T-cell (primary cell): ENCODE measurements at places on chromosomes 6 and 20.

- DNase-seq, result no peak
Measured at GRCh38 chr20:22805996-22806395, 221.6 kb upstream of the FOXA2 start.

DNA sequence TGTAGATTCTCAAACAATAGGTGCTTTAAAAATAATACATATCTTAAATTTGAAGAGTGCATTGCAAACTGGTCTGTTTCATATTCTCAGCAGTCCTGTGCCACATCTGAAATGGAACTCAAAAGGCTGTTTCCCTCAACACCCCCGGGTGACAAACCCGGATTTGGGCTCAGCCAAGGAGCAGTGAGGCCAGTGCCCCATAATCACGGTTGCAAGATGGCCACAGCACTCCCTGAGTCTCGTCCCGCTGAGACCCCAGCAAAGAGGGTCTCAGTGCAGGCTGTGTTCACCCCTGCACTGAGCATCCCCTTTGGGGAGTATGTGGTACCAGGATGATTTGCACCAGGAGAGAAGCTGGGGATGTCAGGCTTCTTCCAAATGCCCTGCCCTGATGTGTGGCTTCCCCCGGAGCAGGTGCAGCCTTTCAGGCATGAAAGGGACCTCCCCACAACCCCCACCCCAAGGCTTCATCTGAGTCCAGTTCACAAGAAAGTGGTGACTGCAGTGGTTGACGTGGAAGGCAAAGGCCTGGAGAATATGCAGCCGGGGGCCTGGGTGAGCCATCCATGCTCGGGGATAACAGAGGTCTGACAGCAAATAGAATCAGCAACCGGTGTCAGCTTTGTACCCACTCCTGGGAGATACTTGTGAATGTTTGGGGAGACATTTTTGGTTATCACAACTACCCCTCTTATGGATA lies 202.9 kb downstream of the SYNDIG1 start:
- no peak for DNase-seq

DNA sequence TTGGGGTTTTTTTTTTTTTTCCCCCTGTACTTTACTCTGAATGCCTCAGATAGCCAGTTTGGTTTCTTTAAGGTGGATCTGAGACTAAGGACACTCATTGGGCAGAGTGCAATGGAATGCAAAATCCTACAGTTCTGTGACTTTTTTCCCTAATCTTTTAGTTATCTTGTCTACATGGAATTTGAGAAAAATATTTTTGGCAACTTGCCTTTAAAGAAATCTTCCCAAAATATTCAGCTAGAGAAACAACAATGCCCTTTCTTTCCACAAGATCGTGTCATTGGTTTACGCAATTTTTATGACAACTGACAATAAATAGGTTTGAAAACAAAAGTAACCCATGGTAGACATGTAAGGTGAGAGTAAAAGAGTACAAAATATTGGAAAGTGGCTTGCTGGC lies 171.7 kb upstream of the LAMP5 start:
- DNase-seq, result no peak

DNA sequence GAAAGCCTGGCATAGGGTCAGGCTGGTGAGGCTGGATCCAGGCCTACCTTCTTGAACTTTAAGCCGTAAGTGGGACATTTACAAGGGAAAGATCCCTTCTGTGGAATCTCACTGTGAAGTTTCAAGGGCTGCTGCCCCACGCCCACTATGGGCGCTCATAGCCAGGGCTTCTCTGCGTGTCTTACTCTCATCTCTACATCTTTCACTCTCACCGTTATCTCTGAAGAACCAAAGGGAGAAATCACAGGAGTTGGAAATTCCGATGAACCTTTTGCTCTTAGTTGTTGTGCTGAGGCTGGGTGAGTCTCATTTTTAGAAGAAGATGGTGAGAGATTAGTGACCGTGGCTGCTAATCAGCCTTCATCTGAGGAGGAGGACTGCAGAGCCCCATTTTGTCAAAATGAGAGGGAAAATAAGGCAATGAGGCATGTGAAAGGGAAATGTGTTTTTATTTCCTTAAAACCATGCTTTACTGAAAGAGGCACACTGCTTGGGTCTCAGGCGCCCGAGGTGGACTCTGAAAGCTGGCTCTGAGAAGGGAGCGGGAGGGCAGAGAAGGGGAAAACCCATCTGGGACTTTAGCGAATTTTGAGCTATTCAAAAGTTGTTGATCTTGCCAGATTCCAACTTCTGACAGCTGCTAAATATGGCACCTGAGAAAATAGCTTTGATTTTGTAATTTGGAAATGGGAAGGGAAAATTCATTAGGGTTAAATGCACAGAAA lies 301.5 kb downstream of the CLIC5 start:
- no peak for DNase-seq

DNA sequence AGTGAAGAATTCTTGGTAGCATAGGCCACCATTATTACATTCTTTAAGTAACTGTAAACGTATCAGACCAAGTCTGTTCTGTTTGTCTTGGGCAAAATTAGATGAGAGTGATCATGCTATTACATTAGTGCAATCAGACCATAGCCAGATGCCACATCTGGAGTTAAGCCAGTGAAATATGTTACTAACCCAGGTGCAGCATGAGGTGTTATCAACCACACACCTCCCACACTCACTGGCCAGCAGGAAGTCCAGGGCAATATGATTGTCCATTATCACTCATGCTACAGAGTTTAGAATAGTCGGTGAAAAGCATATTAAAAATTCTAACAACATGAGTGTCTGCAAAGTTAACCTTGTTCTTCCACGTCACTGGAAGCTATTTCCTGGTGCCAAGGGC lies 174.7 kb upstream of the PROKR2 start:
- DNase-seq, result no peak

DNA sequence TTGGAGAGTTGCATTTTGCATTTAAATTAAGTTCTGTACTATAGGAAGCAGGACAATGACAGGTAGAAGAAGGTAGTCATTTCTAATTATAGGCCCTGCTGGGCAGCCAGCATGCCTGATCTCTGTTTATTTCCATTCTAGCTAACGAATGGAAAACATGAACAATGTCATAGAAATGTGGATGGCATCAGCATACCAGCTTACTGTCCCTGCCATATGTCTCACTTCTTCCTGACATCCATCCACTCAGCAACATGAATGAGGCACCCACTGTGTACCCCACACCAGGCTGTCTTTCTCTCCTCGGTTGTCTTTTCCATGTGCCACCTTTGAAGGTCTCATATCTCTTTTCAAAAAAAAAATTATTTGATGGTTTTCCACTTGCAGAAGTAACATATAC lies 11.1 kb downstream of the ADTRP start:
- DNase-seq, result no peak

- DNase-seq, result no peak
Measured at GRCh38 chr6:11711003-11711983, 67.3 kb downstream of the ADTRP start.

DNA sequence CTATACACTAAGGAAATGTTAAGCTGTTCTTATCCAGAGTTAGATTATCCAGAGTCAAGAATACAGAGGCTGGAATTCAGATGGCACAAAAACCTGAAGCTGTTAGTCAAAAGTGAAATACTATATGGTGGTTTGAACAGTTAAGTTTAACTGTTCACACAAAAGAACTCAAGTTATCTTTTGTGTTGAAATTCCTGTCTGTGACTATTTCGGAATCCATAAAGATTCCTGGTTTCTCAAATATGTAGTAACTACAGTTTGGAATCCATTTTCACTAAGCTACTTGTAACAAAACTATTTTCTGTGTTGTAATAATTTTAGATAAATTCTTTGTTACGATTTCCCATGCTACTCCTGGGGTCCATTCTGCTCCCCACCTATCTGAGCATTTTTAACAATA lies 24.5 kb downstream of the FIG4 start:
- no peak for DNase-seq

GRCh38 chr6:26431258-26432172 lies 8.8 kb upstream of the BTN3A3 start:
- DNase-seq, result no peak

GRCh38 chr20:32018269-32019155 lies 8.3 kb downstream of the CCM2L start:
- peak; percentile 28 for DNase-seq

- DNase-seq, result no peak
Measured at GRCh38 chr6:169847141-169847674, 95.8 kb downstream of the ERMARD start.

DNA sequence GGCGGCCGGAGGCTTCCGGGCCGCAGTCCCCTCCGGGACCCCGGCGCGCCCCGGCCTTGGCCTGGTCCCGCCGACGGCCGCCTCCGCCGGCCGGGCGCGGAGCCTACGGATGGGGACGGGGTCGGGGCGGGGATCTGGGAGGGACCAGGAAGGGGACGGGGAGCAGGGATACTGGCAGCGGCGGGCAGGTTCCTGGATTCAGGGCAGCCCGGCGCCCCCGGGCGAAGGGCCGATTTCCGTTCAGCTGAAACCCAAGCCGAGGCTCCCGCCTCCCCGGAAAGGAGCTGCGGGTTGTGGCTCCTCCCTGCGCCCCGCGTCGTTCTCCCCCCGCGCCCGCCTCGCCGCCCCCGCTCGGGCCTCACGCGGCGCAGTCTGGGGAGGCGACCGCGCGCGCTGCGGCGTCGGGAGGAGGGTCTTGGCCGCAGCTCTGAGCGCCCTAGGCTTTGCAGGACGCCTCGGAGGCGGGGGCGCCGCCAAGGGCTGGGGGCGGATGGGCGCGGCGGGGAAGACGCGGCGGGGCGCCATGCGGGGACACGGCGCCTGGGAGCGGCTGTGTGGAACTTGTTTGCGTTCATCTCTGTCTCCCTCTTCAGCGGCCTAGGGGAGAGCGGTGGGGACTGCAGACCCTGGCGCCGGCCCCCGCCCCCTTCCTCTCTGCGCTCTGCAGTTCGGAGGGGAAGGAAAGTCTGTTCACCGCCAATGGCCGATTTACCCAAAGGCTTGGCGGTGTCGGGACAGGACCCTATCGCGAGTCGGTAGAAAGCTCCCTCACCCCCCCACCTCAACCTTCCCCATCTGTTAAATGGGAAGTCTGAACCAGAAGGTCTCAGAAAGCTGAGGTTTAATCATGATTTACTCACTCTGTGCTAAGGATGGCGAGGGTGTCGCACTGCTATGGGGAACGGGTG lies 22.7 kb upstream of the TMEM181 start:
- DNase-seq, result peak; percentile 9

- DNase-seq, result no peak
Measured at GRCh38 chr20:10739566-10739965, 65.8 kb upstream of the JAG1 start.

- no peak for DNase-seq
Measured at GRCh38 chr20:64093013-64093503, 8.9 kb upstream of the LKAAEAR1 start.

DNA sequence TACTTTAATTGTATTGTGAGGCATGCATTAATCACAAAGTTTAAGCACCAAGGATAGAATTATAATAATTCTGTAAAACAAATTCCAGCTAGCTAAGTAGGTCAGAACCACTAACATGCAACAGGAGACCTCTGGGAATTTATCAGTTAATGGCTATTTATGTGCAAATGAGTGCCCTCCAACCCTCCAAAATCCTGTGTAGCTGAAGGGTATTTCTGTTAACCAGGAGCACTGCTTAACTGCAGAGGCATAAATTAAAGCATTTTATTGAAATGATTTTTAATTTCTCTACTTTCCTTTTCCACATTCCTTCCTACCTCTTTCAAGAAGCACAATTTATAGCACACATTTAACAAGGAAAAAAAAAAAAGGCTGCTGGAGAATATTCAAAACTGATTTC lies 77.0 kb downstream of the MMS22L start:
- no peak for DNase-seq

- DNase-seq, result no peak
Measured at GRCh38 chr6:168166627-168167026, 87.6 kb upstream of the FRMD1 start.
